ENCODE measurements at places on chromosomes 3 and 15.

GRCh38 chr3:144085964-144086363 is 114.3 kb downstream of the DIPK2A start:
- DNase-seq = no peak

GRCh38 chr3:119311081-119311925 is 17.1 kb downstream of the ARHGAP31 start:
- DNase-seq = no peak

DNA sequence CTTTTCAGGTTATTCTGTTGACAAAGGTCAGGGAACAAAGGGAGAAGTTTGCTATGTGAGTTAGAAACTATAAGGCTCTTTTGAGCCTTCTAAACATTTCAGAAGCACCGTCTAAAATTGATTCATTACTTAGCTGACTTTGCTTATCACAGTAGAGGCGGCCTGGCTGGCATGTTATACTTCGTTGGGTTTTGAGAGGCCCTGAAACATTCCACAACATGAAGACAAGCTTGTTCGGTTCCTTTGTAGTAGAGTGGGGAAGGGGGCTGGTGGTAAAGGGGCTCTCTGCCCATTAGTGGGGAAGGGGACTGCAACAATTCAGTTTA is 23.6 kb downstream of the ZBTB38 start:
- no peak for DNase-seq

DNA sequence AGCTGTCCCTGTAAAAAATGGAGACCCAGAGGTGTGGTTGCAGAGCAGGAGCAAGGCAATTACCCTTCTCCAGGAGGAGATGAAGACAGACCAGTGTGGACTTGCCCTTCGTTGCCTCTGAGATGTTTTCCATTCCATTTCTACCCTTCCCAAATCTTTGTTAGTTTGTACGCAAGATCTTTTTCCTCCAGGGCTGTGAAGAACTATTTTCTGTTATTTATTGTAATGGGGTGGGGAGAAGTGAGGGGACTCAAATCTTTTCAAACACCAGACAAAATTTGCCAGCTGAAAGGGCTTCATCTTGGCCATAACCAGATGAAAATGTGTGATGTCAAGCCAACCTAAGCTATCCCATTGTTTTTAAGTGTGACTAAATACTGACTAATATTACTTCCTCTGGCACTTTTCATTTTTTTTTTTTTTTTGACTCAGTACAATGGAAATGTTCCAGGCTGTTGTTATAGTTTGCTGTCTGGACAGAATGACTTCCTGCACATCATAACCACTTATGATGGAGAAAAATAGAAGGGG is 271.3 kb upstream of the TPRG1 start:
- DNase-seq = no peak

DNA sequence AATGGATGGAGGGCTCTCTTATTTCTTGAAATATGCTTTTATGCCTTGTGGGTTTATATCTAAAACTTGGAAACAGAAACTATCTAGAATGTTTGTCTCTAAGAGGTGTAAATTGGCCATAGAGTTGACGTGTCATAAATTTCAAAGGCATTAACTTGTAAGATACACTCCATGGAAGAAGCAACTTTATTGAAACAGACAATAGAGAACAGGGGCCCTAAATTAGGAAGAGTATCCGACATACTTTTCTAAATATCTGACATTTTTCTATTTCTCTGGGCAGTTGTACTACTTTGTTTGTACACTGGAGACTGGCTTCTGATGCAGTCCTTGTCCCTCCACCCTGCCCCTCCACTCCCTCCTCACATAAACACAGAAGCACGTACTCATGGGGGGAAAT is 50.0 kb downstream of the MEIS2 start:
- DNase-seq = no peak
